ENCODE measurements at places on chromosomes 2 and 18. TPM values are rescaled to one million over a fixed set of nuclear protein-coding genes. Genes with fewer than 3 reads are reported as not detected.

IL1RL2 gene
- total RNA-seq: not detected

BOK gene
- total RNA-seq: not detected

CHST9 gene
- not detected for total RNA-seq

ATP6V1B1 gene
- not detected for total RNA-seq

BOLL gene
- not detected for total RNA-seq

FIGN gene
- total RNA-seq: not detected

KIAA2012 gene
- total RNA-seq: not detected

CNDP2 gene
- 169 TPM for total RNA-seq

TFCP2L1 gene
- not detected for total RNA-seq
